ENCODE measurements at places on chromosomes 7 and 10.

DNA sequence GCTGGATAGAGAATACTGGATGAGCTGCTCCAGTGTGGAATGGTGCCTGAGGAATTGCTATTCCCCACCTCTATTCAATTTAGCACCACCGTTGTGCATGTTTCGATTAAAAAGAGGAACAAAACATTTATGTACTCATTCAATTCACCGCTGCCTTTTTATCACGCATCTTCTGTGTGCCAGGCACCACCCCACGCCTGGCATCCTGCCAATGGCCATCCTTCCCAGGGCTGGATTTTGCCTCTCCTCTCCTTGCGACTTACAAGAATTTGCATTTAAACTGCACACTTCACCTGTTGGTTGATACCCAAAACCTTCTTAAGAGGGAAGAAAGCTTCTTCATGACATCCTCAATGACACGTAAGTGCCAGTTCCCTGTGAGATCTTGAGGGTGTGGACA, 110.2 kb upstream of the DPP6 start:
- no peak for DNase-seq

- DNase-seq = no peak
Measured at GRCh38 chr10:101033276-101033675, 2.2 kb downstream of the SFXN3 start.

DNA sequence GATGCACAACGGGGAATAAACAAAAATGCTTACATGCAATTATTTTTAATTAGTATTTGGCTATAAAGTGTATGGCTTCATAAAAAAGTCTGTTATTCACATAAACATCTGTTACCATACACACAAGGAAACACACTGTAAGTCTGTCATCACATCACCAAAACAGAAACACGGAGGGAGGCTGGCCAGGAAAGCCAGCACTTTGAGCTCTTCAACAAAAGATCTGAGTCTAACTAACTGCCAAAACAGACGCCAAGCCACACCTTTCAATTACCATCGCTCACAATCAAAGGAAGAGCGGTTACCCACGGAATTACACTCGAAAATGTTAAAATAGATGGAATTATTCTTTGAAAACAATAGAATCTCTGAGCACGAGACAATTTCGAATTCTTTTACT, 49.2 kb upstream of the MGMT start:
- no peak for DNase-seq

DNA sequence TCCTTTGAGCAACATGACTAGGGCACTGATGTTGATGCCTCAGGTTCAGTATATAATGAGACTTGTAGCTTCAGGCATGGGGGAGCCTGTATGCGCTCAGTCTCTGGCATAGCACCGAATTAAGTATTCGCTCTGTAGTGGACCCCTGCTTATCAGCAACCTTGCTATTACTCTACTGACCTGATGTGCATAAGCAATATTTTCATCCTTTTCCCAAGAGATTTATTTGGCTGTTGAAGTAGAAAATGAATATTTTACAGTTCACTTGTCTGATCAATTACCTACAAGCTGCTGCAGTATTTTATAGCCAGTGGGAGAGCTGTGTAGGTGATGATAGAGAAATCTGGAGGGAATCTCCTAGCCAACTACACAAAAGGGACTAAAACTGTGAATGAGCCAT, 781.6 kb upstream of the PHF14 start:
- no peak for DNase-seq

DNA sequence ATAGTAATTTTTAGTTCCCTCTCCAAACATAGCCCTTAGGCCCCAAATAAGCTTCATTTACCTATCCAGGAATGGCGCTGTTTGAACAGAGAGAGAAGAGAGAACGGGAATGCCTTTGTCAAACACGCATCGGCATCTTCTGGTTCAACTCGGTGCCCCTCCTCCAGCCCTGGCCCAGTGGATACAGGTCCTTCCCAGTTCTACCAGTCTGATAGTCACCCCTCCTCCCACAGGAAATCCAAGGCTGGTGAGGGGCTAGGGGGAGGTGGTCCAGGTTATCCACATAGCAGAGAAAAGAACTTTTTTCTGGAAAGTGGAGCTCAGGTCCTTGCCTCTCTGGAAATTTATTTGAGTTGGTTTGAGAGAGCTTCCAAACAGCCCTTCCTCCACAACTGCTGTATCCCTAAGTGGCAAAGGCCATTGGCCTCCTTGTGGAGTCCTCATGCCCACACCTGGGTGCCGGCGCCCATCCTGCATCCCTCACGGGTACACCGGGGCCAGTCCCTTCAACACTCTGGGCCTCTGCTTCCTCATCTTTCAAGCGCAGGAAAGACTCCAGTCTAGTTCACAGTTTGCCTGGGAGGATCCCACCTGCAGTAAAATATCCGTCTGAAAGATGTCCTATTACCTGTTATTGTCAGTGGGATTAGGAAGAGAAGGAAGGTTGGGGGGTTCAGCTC, 287.4 kb downstream of the CELF2 start:
- no peak for DNase-seq

DNA sequence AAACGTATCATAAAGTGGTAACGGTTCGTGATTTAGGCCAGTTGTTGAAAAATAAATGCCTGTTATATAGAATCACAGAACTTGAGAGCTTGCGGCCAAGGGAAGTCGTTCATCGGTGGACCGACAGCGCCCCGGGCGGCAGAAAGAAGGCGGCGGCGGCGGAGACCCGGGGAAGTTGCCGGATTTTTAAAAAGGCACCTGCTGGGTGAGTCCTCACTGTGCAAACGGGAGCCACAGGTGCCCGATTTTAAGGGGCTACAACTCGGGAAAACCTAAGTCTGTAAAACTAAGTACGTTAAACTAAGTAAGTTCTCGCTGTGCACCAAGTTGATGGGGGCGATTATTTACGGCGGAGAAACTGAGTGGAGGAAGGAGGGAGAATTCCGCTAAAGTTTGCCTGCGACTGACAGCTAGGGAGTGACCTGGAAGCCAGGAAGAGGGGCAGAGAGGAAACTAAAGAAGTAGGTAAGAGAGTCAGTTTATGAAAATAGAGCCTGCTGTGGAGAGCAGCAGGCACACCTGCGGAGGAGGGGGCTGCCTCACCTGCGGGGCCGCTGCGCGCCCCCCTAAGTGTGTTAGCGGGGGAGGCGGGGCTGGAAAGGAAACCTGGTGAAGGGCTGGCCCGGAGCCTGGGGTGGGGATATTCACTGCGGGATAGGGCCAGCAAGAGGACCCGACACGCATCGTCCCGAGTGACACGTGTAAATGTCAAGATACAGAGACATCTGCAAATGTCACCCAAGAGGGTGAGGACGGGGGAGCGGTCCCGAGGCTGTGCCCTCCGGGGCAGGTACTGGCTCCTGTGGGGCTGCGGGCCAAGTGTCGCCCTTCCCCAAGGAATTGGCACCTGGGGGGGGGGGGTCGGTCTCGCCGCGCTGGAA, 996 bp downstream of the ADAM12 start:
- DNase-seq = no peak

DNA sequence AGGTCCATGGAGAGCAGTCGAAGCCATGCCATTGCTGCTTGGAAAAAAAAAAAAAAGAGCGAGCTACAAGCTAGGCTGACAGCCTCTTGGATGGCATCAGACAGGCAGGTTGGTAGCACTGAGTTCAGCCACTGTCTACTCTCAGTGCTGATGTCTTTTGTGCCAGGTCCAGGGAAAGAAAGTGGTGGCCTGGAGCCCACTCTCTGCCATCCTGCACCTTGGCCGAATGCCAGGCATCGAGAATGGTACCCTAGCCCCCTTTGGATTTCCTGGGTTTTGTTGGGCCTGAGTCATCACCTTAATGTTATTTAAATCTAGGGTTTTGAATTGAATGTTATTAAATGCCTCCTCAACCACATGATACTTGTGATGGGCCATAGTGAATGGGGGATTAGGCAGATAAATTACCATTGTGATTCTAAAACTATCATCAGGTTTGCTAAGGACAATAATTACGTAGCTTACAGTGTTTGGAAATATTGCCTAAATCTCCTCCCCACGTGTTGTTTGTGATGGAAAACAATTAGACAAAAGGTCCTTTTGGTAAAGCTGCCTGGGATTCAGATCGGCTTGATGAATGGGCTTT, 195.7 kb upstream of the GPR26 start:
- no peak for DNase-seq

DNA sequence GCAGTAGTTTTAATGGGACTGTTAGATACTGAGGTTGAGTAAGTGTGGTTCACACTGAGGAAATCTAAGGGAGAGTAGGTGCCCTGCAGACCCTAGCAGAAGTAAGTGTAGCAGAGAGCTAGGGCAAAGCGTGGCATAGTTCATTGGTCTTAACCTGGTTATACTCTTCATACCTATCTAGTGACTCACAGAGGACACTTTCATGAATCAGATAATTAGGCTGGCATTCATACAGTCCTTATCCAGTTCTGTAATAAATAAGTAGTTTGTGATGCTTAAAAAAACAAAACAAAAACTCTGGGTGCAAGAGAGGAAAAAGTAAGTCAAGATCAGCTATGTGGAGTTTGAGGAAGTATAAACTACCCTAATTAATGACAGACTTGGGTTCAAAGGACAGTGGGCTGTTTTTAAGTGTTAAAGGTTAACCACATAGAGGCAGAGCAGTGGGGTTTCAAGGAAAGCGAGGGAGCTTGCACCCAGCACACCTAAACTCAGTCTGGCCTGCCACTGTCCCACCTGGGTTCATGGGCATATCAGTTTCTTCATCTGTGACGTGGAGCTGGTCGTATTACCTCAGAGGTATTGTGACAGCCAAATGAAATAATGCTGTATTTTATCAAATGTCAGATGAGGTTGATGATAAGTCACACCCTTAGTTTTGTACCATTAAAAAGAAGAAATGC, 27.1 kb downstream of the LMTK2 start:
- no peak for DNase-seq

- DNase-seq = no peak
Measured at GRCh38 chr10:63631991-63632390, 110.8 kb downstream of the REEP3 start.

- DNase-seq = no peak
Measured at GRCh38 chr10:43064331-43065075, 12.4 kb upstream of the RET start.

DNA sequence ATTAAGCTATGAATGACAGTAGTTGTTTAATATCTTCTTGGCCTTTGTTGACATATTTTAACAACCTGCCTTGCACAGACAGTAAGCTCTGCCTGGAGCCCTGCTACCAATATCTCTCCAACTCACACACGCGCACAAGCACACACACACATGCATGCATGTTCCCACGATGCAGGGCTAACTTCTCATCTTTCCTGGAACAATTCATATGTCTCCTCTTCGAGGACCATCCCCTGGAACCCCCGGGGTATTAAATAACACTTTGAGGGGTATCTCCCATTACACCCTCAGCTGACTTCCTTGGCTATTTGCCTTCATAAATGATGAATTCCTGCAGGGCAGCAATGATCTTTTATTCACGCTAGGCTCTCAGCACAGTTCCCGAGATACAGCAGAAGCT, 258.0 kb downstream of the TRIL start:
- no peak for DNase-seq

DNA sequence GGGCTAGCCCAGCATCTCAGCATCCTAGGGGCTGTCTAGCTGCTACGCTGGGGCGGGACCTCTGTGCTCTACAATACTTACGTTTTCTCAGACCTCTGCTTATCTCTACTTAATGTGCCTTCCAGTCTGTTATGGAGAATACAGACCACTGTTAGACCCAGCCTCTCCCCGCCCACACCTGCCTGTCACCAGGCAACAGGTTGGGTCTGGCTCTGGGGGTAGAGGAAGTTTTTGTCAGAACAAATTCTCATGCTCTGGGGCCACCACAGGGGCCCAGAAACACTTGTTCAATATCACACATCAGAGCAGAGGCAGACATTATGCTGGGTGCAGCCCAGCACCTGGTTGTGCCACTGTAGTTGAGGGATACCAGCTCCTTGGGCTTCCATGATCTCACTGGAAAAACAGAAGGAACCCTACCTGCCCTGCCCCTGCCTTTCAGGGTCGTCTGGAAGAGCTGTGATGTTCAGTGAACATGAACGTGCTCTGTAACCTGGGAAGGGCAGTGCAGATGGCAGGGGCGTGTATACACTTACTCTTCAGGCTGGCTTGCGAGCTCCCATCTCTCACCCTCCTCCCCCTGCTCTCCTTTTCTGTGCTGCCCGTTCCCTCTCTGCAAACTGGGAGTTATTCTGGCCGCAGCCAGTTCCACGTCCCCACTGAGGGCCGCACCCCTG, 135.2 kb upstream of the PODXL start:
- DNase-seq = no peak

DNA sequence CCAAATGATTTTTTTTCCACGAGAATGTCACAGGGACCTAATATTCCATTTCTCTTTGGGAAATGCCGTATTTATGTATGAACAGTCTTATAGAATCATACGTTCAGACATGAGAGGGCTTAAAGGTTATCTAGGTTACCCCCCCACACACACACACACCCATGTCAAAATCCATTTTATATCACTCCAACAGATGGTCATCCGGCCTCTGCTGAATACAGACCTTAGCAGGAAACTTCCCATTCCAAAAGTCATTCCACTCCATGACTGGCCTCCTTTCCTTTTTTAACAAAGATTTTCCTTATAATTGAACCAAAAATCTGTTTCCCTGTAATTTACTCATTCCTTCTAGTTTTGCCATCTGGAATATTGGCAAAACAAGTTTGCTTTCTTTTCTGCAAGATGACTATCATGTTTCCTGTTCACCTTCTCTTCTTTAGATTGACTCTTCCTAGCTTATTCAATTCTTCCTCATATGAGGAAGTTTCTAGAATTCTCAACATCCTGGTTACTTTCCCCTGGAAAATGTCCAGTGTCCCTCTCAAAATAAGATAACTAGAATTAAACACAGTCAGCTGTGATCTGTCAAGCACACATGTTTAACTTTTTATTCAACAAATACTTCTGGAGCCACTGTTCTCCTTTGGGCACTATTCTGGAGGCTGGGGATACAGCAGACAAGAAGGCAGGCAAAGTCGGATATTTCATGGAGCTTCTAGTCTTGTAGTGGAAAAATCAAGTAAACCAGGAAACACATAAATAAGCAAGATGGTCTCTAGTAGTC, 276.5 kb upstream of the LRGUK start:
- DNase-seq = no peak

GRCh38 chr10:73590881-73591799, at the start of gene USP54:
TSS of gene USP54 (minus strand) at chr10:73591342. CDS start at chr10:73575658, 15,684 bp downstream.
- DNase-seq = no peak

DNA sequence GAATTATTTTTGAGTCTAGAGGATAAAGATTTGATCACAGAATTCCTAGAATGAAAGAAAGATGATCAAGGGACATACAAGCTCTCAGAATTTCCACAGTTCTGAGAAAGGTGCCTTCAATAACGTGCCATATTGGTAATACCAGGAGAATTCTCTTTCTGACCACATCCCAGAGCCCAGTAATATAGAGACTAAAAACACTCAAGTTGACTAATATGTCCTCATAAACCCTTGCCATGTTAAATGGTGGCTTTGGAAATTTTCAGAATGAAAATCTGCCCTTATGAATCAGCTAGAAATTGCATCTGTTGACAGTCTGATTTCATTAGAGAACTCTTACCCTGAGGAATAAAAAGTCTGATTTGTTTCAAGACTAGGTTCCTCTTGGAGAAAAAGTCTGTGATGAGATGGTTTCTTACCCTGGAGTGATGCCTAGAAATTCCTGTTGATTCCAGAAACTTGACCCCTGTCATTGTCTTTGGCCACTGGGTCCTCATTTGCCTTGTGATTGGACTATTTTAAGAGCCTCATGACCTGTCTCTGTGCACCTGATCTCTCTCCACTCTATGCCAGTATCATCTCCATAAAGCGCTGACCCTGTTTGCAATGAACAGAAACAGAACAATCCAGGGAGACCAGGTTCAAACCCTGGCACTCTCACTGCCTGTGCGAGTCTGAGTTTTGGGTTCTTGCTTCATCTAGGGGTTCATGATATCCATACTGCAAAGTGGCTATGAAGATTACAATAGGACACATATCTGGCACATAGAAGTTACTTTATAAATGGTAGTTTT, 3.3 kb downstream of the IL2RA start:
- DNase-seq = no peak
